ENCODE measurements at places on chromosomes 6 and 20. TPM values are rescaled to one million over a fixed set of nuclear protein-coding genes. Genes with fewer than 3 reads are reported as not detected.

- DNase-seq: no peak
These were observed 16.5 kb downstream of the NCOA7 start for GRCh38 chr6:125807293-125807692.

The AAR2 gene
- 19.8 TPM for total RNA-seq

DNA sequence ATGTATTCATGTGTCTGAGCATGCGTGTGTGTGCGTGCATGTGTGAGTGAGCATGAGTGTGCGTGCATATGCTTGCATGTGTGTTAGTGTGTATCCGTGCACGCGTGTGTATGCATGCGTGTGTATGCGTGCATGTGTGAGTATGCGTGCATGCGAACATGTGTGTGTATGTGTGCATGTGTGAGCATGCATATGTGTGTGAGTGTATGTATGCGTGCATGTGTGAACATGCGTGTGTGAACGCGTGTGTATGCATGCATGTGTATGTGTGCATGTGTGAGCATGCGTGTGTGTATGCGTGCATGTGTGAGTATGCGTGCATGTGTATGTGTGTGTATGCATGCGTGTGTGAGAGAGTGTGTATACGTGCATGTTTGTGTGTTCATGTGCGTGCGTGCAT is 77.9 kb downstream of the SMOC2 start:
- no peak for DNase-seq

- DNase-seq: no peak
These were observed 29.7 kb downstream of the VPS52 start for GRCh38 chr6:33241968-33242367.

DNA sequence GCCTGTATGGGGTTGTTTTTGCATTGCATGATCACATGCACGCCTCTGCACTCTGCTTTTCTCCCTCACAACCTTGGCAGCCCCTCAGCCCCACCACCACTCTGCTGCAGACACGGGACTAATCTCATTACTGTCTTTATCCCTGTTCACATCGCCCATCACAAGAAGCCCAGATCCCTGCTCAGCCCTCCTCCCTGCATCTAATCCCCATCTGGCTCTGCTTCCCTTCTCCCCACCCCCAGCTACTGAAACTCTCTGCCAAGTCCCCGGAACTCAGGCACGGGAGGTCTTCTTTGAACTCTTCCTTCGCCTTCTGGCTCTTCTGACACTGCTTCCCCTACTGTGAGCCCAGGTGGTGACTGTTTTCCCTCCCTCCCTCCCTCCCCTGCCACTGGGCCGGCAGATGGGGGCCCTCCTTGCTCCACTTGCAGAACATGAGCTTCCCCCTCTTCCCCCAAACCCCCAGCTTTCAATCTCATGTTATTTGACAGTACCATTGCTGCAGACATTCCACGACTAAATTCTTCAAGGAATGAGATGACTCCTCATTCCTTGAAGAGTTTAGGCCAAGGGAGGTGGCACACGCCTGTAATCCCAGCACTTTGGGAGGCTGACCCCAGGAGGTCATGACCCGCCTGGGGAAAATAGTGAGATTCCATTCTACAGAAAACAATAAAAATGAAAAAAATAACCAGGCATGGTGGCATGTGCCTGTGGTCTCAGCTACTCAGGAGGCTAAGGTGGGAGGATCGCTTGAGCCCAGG is 21.9 kb upstream of the TULP1 start:
- DNase-seq: no peak

The DAAM2 gene
- total RNA-seq: 1.1 TPM

The PRDM13 gene
- not detected for total RNA-seq

- no peak for DNase-seq
These were observed 136.4 kb upstream of the KCNG1 start for GRCh38 chr20:51159303-51159702.

GRCh38 chr20:39150501-39150900 is 188.4 kb downstream of the DHX35 start:
- no peak for DNase-seq

The RCAN2 gene
- not detected for total RNA-seq

DNA sequence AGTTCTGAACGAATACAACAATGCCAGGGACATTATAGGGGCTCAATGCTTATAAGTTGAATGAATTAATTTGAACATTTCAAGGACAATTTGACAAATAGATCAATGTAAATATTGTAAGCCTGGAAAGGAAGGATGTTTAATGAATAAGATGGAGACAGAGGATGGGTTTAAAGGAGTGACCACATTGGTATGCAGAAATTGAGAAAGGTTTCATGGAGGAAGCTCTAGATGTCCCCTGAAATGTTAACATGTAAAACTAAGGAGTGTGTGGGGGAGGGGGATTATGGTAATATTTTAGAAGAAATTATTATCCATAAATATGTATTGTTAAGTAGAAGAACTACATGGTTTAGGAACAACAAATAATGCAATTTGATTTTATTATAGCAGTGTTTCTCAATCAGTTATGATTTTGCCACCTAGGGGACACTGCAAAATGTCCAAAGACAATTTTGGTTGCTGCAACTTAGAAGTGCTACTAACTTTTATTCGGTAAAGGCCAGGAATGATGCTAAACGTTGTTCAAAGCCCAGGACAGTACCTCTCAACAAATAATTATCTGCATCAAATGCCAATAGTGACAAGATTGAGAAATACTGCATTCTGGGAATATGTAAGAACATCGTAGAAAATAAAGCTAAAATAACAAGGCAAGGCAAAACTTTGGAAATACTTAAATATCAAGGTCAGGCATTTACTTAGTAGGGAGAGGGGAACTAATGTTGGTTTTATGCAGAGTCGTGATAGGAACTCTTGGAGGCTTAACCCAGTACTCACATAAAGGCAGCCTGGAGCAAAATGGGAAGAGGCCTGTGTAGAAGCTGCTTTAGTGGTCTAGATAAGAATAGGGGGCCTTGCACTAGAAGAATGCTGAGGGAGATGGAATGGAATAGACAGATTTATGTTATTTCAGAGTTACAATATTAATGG is 686.9 kb upstream of the CITED2 start:
- DNase-seq: no peak

GRCh38 chr6:135493218-135493961 is 4.2 kb downstream of the AHI1 start:
- no peak for DNase-seq

- DNase-seq: no peak
These were observed 1108.1 kb downstream of the GRIK2 start for GRCh38 chr6:102501615-102502014.

The CHD6 gene
- 45.7 TPM for total RNA-seq

The MICB gene
- 33.9 TPM for total RNA-seq

GRCh38 chr6:112691289-112691688 is 344.2 kb downstream of the RFPL4B start:
- no peak for DNase-seq

- no peak for DNase-seq
These were observed 102.7 kb upstream of the AHI1 start for GRCh38 chr6:135600086-135600702.

The SLC22A3 gene
- total RNA-seq: not detected

The TTK gene
- total RNA-seq: 46.0 TPM

The SOX18 gene
- total RNA-seq: not detected

- DNase-seq: no peak
These were observed 612.6 kb upstream of the CITED2 start for GRCh38 chr6:139987091-139987490.

The REM1 gene
- not detected for total RNA-seq

DNA sequence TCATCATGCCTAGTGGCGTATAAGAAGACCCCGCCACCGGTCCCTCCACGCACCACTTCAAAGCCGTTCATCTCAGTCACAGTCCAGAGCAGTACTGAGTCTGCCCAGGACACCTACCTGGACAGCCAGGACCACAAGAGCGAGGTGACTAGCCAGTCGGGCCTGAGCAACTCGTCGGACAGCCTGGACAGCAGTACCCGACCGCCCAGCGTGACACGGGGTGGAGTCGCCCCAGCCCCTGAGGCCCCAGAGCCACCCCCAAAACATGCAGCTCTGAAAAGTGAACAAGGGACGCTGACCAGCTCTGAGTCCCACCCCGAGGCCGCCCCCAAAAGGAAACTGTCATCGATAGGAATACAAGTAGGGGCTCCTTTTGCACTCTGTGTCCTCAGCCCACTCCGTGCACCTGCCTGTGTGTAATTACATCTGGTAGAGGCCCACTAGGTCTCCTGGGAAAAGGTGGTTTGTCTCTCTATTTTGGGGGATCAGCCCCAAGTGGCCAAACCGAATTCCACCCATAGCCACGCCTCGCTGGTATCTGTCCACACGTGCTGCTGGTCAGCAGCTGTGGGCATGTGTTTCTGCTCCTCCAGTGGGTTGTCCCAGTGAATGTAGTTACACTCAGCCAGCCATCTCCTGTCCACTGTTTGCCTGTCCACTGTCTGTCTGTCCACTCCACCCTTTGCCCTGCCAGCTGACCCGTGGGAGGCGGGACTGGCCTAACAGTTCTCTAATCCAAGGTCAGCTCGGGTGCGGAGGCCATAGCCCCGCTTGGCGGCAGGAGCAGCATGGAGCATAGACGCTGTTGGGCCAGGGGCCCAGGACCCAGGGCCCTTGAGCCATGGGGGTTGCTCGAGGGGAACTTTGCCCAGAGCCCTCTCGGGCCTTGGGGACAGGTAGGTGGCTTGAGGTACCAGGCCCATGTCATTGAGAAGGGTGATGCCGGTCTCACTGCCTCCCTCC is 44.3 kb upstream of the MYL9 start:
- no peak for DNase-seq

The PXT1 gene
- total RNA-seq: 0.25 TPM

The GSTA2 gene
- not detected for total RNA-seq
